ENCODE measurements at places on chromosomes 4 and X. TPM values are rescaled to one million over a fixed set of nuclear protein-coding genes. Genes with fewer than 3 reads are reported as not detected.

Gene SPANXD
- total RNA-seq = not detected

- DNase-seq = no peak
Measured at GRCh38 chr4:110003401-110004187, 90.9 kb downstream of the EGF start.

- DNase-seq = no peak
Measured at GRCh38 chrX:131405497-131405896, 116.4 kb upstream of the IGSF1 start.

- DNase-seq = no peak
Measured at GRCh38 chrX:130654409-130654950, 248.5 kb downstream of the ENOX2 start.

GRCh38 chr4:53694666-53695065 is 103.4 kb upstream of the LNX1 start:
- DNase-seq = no peak

All from ureter (tissue), 1 donor.